ENCODE measurements at places on chromosomes 5 and 9. TPM values are rescaled to one million over a fixed set of nuclear protein-coding genes. Genes with fewer than 3 reads are reported as not detected.
A peak's percentile ranks its signal among the peaks of the same experiment; 100 is the strongest.

The CCNO gene
- total RNA-seq: 5.9 TPM

- DNase-seq: peak; percentile 46
- no peak overlapping the region for H3K27ac ChIP-seq
- H3K4me3 ChIP-seq: no peak overlapping the region
- H3K36me3 ChIP-seq: no peaks in the 10 kb centered on the region
- no peaks in the 10 kb centered on the region for H3K27me3 ChIP-seq
Measured at GRCh38 chr9:17082343-17083064, 52.3 kb upstream of the CNTLN start.

DNA sequence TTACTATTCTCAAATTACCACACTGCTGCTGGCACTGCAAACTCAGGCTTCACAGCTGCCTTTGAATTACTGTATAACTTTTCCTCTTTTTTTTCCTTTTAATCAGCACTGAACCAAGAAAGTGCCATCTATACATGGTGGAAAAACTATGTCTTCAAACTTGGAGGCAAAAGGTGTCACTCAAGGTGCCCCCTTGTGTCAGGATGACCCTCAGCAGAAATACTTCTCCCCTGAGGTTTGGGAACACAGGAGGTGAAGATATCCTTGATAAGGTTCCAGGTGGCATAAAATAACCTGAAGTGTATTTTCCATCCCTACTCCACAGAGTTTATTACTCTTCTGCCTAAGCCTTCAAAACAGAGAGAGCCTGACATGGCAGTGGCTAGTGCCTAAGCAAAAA lies 14.5 kb downstream of the FRMD3 start:
- no peak overlapping the region for H3K27ac ChIP-seq
- no peaks in the 10 kb centered on the region for H3K36me3 ChIP-seq
- H3K4me3 ChIP-seq: no peak overlapping the region
- peaks cover 6% of the 10 kb centered on the region for H3K4me1 ChIP-seq
- H3K27me3 ChIP-seq: no peaks in the 10 kb centered on the region

The SUSD3 gene
- 12.2 TPM for total RNA-seq

- peaks cover 3% of the 10 kb centered on the region for H3K4me1 ChIP-seq
- DNase-seq: no peak
- H3K27me3 ChIP-seq: no peaks in the 10 kb centered on the region
- no peaks in the 10 kb centered on the region for H3K36me3 ChIP-seq
- no peak overlapping the region for H3K27ac ChIP-seq
- H3K4me3 ChIP-seq: peak overlapping the region; percentile 36
Measured at GRCh38 chr9:19464061-19464763, 55.4 kb downstream of the ACER2 start.

The EGFLAM gene
- 5.1 TPM for total RNA-seq

The TTC23L gene
- total RNA-seq: 1.7 TPM

The LHX6 gene
- total RNA-seq: 4.9 TPM

DNA sequence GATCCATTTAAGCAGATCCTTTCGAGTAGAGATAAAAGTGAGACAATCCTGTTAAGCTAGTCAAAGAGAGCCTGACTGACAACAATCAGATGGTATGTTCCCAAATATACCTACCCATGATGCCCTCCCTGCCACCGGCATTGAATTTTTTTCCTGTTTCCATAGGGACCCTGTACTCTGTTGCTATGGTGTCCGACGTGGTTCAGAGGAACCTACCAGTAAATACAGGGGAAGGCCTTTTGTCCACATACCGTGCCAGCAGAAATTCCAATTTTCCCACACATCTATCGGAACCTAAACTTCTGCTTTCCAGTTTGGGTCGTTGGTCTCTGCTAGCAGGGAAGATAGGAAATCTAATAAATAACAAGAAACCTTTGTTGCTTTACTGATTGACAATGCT lies 64.7 kb downstream of the MEGF10 start:
- H3K27ac ChIP-seq: no peak overlapping the region
- no peaks in the 10 kb centered on the region for H3K36me3 ChIP-seq
- DNase-seq: peak; percentile 41
- H3K27me3 ChIP-seq: no peaks in the 10 kb centered on the region
- no peaks in the 10 kb centered on the region for H3K4me1 ChIP-seq

The TAF11L12 gene
- not detected for total RNA-seq

Data from kidney (tissue), 22 donors.